ENCODE measurements at places on chromosomes 1 and 21.

DNA sequence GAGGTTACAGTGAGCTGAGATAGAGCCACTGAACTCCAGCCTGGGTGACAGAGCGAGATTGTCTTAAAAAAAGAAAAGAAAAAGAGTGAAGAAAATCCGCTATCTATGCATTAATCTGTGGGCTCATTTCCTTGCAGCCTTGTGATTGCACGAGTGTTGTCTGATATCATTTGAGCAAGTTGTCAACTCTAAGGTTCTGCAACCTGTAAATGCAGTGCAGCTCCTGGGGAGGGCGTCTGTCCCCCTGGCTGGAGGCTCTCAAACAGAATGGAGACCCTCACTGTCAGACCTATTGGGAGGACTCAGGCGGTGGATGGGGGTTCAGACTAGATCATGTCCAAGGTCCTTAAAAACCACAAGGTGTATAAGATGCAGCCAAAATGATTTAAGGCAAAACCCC lies 6.2 kb downstream of the CORT start:
- no peak for DNase-seq

GRCh38 chr1:167541003-167541402 lies 12.6 kb downstream of the CREG1 start:
- DNase-seq: no peak

DNA sequence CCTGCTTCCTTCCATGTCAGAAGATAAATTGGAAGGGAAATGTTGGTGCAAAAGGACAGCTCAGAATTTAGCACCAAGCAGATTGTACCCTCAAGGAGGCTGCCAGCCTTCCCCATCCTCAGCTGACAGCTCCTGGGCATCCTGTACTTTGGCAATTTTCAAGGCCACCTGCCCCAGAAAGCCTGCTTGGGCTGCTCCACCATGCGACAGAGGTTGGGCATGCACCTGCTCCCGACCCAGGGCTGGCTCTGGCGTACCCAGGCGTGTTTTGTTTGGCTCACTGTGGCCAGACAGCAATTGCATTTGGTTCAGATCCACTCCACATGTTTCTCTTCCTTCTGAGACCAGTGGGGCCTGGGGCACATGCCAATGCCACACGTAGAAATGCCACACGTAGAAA lies 547.8 kb downstream of the NPHP4 start:
- DNase-seq: no peak

- DNase-seq: no peak
Observed at GRCh38 chr1:64163431-64163830, 40.0 kb upstream of the UBE2U start.

GRCh38 chr1:221555689-221556433 lies 186.0 kb downstream of the DUSP10 start:
- DNase-seq: no peak

GRCh38 chr21:27078915-27079314 lies 112.0 kb upstream of the ADAMTS5 start:
- DNase-seq: no peak

GRCh38 chr1:75625795-75626194 lies 14.9 kb upstream of the SLC44A5 start:
- no peak for DNase-seq

GRCh38 chr21:28789523-28789922 lies 203.2 kb downstream of the LTN1 start:
- DNase-seq: no peak

GRCh38 chr21:19900149-19900548 lies 1098.1 kb upstream of the NCAM2 start:
- no peak for DNase-seq

- no peak for DNase-seq
Observed at GRCh38 chr1:61654067-61654466, 70.9 kb downstream of the TM2D1 start.

GRCh38 chr21:35965699-35966098 lies 94.6 kb downstream of the SETD4 start:
- DNase-seq: no peak

GRCh38 chr1:115654125-115654524 lies 12.4 kb downstream of the VANGL1 start:
- no peak for DNase-seq

DNA sequence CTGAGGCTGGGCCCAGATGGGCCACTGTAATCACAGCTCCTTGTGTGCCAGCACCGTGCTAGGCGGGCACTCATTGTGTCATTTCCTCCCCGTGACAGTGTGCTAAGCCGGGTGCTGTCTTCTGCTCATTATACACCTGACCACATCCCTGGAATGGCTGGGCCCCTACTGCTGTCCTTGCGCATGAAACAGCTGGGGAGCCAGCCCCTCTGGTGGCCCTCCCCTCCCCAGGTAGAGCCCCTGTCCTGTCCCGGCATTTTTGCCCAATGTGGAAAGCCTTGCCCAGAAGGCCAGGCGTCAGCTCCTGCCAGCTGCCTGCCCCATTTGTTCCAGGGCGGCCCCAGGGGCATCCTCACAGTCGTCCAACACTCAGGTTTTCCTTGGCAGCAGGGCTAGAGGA lies 107.4 kb upstream of the CASZ1 start:
- no peak for DNase-seq

DNA sequence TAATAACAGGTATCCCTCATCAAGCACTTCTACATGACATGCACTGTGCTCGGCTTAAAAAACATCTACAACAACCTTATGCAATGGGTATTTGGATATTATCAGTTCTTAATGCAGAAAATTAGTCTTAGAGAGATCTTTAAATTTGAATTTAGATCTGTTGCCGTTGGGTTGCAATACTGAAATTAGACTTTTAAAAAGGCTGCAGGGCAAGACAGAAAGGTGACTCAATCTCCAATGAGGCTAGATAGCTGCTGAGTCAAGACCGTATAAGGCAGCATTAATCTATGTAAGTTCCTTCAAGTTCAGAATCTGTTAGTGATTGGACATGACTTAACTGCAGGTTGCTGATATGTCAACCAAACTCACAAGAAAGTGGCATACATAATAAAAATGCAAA lies 37.3 kb downstream of the OLFM3 start:
- DNase-seq: no peak

GRCh38 chr1:28642056-28642846 lies 616 bp downstream of the TAF12 start:
- DNase-seq: no peak

GRCh38 chr1:78607334-78607927 lies 12.8 kb upstream of the IFI44L start:
- no peak for DNase-seq

DNA sequence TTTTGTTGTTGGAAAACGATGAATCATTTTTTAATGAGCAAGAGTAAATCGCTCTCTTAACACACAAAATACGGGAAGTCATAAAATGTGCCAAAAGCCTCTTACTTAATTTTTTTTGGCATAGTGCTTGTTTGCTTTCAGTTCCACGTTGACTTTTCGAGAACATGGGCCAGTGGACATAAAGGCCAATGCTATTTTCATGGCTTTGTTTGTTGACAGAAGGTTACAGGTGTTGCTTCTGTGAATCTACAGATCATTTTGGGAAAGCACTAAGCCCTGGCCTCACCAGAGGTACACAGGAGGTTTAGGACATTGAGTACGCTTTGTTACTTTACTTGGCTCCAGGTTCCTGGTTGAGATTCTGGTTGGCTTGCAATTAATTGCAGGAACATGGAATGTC lies 199.4 kb upstream of the HMCN1 start:
- DNase-seq: no peak

DNA sequence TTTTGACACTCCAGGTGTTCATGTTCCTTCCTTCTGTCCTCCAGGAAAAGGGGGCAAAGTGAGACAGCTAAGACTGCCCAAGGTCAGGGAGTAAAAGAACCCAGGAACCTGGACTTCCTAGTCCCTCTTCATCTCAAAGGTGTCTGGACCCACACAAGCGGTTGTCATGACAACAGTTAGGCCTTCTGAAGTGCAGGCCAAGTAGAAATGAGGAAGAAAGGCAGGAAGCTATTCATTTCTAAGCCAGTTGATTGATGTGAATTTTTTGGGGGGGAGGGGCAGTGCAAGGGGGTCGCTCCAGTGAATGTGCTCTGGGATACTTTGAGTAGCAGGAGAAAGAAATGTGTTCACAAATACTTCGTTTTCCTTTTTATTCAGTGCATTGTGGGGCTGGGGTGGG lies 114.3 kb downstream of the NAV1 start:
- no peak for DNase-seq

DNA sequence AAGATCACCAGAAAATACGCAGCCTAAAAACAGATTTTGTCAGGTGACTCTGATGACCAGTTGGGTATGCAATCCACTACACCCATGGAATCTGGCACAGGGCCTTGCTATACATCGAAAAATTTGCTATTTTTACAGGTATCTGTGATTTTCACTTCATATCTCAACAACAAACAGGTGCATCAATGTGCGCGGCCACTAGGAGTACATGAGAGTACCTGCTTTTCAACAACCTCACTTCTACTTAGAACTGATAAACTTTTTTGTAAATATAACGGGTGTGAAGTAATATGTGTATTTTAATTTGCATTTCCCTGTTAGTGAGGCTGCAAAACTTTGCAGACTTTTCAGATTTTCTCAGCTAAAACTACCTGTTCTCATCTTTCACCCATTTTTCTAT lies 80.8 kb downstream of the SLC45A1 start:
- no peak for DNase-seq

- no peak for DNase-seq
Observed at GRCh38 chr1:33606272-33606671, 133.8 kb downstream of the ZSCAN20 start.

DNA sequence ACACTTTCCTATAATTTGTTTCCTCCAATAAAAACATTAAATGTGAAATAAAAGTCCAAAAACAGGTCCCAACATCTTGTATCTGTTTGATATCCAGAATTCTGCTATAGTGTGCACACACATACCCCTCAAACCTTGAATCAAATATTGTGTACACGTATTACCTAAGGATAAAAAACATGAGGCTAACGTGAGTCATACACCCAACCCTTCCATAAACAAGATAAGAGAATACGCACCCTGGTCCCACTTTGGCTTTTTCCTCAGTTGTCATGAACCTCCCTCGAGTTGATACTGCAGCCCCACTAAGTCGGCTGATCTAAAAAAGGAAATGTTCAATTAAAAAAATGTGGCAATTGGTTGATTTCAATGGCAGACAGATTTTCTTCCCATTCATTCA lies 5.2 kb downstream of the KHDC4 start:
- DNase-seq: no peak

- DNase-seq: no peak
Observed at GRCh38 chr1:4130096-4130495, 230.0 kb upstream of the C1orf174 start.

- no peak for DNase-seq
Observed at GRCh38 chr21:17988102-17988437, 168.9 kb upstream of the C21orf91 start.

DNA sequence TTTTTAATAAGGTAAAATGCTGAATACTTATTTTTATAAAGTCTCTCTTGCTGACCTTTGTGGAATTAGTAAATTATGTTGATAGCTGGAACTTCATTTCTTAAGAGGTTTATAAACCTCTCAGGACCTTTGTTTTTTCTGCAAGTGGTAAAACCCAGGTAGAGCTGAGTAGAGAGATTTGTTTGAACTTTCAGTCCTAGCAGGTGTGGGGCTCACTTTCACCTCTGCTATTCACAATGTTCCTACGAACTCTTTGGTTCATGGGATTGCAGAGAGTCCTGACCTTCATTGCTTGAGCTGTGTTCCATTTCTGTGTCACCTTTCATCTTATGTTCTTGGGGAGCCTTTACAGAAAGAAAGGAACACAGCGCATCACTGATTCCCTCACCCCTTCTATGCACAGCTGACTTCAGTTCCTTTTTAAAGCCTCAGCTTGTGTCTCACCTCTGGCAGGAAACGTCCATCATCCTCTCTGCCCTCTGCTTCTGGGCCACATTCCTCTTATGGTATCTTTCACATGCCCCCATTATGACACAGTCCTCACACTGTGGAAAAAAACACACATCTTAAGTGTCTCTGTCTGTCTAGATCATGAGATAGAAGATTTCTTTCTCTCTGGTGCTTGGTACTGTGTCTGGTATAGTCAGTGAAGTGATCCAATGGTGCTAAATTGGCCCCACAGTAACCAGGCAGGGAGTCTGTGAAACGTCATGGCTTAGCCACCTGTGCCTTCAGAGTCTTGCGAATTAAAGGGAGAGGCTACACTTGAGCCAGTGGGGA lies 262.5 kb upstream of the B3GALT2 start:
- no peak for DNase-seq

GRCh38 chr1:226618380-226618779 lies 69.8 kb downstream of the STUM start:
- DNase-seq: no peak

DNA sequence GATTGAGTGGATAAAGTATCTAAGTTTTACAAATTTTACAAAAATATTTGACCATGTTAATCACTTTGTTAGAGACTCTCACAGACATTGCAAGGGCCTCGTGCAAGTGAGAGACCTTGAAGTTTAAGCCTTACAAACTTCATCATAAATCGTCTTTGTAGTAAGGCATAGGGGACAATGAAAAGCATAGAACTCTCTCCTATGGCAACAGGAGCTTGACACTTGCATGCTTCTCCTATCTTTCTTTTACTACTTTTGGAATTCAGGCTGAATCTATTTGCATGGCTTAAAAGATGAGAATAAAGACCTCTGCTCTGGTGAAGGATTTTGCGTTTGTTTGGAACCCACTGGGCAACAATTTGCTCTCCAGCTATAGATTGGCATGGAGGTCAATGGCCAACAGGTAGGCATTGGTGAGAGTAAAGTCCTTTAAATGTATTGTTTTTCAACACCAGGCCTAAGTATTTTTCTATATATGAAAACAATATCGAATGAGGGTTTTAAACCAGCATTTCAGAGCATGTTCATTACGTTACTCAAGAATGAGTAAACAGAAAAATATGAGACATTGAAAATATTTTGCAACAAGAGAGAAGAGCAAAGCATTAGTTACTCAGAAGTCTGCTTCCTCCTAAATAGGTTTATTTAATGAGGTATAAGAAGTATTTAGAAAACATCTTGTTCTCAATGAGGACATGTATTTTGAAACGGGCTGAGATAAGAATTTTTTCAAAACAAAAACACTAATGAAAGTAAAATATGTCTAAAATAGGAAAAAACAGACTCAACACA lies 192.2 kb downstream of the TGFB2 start:
- no peak for DNase-seq

DNA sequence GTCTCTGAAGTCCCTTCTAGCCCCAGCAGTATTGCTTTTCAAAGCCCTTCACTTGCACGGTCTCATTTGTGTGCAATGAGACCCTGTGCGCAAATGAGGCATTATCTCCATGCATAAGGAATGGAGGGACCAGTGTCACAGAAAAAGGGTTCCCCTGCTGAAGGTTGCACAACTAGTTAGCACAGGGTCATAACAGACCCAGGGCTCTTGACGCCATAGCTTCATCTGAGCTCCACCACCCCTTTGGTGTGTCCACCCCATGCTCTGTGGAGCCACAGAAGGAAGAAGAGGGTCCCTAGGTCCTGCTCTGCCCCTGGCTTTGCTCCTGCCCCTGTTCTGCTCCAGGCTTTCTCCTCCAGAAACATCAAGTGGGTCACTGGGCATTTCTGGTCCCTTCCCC lies 12.6 kb downstream of the SH2D2A start:
- no peak for DNase-seq

DNA sequence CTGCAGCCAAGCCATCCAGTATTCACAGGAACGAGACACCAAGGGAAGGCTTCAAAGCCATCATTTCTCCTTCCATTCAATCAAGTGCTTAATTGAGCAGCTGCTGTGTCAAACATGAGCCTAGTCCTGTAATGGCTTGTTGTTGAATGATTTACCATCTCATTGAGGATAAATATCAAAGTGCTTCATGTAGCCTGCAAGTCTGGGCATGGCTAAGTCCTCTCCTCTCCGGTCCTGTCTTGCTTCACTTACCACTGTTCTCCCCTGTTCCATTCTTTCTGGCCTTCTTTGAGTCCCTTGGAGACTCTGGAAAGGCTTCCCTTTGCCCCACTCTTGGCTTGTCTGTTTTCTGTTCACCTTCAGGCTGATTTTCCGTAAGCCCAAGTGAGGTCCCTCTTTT lies 279.8 kb downstream of the PBX1 start:
- no peak for DNase-seq

- DNase-seq: no peak
Observed at GRCh38 chr21:15005391-15005790, 59.4 kb downstream of the NRIP1 start.

Measured in amygdala (tissue), 56 donors.